Naive B cell (primary cell): ENCODE measurements at places on chromosomes 5 and 9.

- DNase-seq, result no peak
Measured at GRCh38 chr9:127186806-127187205, 64.4 kb upstream of the ANGPTL2 start.

- DNase-seq, result no peak
Measured at GRCh38 chr9:136328011-136328621, 777 bp downstream of the GPSM1 start.

DNA sequence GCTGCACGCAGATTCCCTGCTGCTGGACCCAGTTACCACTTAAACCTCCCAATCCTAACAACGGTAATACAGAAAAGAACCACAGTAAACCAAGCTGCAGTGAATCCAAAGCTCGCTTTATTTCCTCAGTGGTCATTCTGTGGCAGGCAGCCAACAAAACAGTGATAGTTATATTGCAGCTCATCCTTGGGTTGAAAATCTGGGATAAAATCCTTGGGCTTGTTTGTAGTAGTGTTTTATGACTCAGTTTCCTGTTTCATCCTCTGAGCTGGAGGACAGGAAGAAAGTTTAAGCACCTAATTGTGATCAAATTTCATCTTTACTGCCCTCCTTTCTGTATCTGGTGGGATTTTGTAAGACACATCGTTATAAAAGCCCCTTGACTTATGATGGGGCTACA is 31.4 kb downstream of the HMGCR start:
- no peak for DNase-seq

GRCh38 chr9:79565245-79565644 is 6.5 kb upstream of the TLE4 start:
- no peak for DNase-seq

GRCh38 chr5:74949976-74950375 is 83.8 kb upstream of the FAM169A start:
- DNase-seq, result no peak

- no peak for DNase-seq
Measured at GRCh38 chr5:18526792-18527405, 892.6 kb downstream of the TAF11L14 start.
